LoVo (cell line): ENCODE measurements at places on chromosomes 7 and 10.
A peak's percentile ranks its signal among the peaks of the same experiment; 100 is the strongest.

GRCh38 chr7:27102581-27103442 lies at the start of gene HOXA2:
Gene HOXA2, minus strand, starts transcription at chr7:27102683. Its CDS starts 183 bp downstream, at chr7:27102500.
- DNase-seq: no peak

DNA sequence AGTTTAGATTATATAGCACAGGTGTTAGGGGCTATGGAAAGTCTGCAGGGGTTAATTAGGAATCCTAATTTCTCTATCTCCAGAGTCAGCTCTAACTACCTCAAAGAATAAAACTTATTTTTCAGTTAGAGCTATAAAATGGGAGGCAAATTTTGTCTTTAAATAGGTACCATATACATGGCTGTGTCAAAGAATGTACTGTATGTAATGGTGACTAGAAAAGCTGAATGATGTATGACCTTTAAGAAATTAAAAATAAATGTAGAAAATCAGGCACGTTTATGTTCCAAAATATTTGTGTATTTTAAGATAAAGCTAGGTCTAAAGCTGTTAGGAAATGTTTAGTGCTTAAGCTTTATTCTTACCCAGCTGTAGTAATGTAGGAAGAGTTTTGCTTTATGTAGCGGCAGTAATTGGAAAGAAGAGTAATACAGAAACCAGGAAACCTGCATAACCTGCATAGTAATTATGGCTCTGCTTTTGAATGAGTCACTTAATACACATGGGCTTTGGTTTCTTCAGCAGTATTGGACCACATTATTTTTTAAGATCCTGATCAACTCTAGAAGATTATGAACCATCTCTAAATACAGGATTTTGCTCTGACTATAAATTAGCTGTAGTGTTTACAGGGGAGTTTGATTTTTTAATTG lies 85.0 kb downstream of the KMT2E start:
- DNase-seq: no peak

DNA sequence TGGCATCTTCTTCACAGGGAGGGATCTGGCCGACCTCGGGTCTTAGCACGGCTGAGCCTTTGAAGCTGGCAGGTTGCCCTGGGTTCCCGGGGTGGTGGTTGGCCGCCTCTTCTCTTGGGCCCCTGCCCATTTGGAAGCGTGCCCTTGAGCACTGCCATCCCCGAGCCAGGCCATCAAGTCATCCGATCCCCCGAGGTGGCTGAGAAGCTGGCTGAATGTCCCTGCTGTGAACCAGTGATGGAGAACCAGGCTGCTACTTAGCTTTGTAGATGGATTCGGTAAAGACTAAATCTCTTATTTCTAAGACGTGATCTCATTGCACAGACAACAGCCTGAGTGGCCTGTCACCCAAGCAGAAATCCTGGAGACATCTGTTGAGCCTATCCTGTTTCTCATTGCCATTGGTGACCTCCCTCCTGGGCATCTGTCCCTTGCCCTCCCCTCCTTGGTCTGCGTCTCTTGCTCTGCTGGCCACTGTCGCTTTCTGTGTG lies 74.3 kb downstream of the GRK5 start:
- DNase-seq: peak; percentile 46

DNA sequence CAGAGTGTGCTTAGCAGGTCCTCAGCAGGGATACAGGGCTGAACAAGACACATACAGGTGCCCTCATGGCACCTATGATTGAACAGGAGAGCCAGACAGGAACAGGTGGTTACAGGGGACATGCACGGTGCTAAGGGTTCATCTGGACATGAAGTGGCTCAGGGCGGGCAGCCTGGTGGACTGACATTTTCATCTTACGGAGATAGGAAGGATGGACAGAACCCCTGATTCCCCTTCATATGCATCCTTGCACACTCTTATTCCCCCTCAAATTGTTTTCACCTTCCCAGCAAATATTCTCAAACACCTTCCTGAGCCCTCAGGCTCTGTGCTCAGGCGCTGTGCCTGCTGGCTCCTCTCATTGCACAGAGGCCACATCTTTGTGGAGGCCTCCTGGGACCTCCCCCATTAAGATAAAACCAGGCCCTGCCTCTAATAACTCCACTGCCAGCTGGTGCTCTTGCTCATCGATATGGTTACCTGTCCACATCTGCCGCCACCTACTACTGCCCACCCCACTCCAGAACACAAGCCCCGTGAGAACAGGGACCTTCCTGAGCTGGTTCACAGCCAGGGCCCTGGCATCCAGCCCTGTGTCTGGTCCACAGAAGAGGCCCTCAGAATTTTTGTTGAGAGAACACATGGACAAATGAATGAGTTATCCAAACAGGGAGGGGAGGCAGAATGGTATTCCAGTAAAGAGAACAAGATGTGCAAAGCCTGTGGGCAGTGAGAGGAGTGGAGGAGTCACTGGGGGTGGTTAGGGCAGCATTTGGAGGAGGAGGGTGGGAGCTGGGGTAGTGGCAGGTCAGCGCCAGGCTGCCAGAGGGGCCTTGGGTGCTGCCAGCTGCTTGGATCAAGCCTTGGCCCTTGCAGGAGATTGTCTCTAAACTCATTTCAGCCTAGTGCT lies 68.9 kb upstream of the AQP1 start:
- no peak for DNase-seq

GRCh38 chr7:52741670-52742290 lies 293.7 kb upstream of the POM121L12 start:
- DNase-seq: no peak

DNA sequence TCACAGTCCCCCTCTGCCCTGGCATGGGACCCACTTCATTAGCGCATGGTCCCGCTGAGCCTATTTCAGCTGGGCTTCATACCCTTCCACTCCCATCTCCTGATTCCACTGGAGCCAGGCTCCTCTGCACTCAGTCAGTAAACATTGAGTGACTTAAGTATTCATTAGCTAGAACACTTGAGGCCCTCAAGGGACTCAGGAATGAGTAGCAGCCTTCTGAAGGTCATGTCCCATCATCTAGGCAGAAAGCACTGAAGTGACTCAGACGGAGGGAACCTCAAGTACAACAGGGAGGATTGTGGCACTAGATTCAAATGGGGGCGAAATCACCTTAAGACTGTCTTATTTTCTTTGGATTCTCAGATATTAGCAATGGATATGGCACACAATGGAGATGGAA lies 186.6 kb upstream of the INHBA start:
- DNase-seq: no peak

DNA sequence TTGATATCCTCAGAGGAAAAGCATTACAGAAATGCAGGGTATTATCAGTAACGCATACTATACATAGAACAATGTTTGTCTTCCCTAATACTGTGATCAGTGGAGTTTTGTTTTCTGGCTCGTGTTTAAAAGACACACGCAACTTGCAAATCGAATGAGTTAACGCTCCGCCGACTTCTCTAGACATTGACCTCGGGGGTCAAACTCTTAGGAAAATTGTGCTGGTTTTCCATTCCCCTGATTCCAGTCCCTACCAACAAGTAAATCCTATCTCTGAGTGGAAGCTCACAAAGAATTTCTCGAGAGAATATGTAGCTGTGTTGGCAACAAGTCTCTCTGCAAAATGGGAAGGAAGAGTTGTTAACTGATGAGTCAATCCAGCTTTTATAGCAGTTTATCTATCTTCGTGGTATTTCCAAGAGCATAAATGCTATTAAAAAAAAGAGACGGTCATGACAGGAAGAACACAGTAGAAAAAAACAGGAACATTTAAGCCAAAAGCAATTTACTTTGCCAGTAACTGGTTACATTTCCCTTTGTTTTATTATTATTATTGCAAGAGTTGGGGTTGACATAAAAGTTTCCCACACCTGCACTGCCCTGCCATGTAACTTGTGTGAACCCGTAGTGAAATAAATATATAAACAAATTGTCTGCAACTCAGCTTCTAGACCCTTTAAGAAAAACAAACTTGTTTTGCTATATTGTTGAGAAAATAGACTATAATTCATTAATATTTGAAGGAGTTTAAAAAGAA lies 144.4 kb downstream of the ARID5B start:
- DNase-seq: peak; percentile 81

GRCh38 chr7:49845626-49846025 lies 72.2 kb downstream of the VWC2 start:
- no peak for DNase-seq

- no peak for DNase-seq
Observed at GRCh38 chr7:77985974-77986339, 187.4 kb downstream of the PHTF2 start.

DNA sequence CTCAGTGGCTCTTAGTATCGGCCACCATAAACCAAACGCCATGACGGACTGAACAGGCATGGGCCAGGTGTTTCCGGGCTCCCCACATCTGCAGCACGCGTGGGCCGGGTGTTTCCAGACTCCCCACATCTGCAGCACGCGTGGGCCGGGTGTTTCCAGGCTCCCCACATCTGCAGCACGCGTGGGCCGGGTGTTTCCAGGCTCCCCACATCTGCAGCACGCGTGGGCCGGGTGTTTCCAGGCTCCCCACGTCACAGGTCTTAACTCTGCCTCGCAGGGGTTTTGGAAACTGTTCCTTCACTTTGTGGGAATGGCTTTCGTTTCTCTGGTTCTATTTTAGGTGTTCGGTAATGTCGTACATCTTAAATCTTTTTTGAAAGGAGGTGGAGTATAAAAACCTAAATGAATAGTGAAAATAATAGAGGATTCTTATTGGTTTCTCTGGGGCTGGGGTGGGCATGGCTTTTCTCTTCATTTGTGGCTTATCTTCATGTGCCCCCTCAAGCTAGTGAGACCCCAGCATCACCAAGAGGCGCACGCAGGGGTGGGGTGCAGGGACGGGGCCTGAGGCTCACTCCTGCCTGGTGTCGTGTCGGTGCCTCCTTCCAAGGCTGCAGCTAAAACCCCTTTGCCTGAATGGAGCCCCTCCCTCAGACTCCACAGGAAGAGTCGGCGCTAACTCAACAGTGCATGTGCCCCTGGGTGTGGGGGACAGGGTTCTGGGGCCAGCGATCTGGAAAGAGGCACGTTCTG lies 126.3 kb downstream of the WDR37 start:
- DNase-seq: no peak

GRCh38 chr10:13000431-13000830 lies 1.1 kb downstream of the CCDC3 start:
- peak; percentile 8 for DNase-seq

GRCh38 chr10:130453721-130454542 lies 317.7 kb downstream of the GLRX3 start:
- no peak for DNase-seq

DNA sequence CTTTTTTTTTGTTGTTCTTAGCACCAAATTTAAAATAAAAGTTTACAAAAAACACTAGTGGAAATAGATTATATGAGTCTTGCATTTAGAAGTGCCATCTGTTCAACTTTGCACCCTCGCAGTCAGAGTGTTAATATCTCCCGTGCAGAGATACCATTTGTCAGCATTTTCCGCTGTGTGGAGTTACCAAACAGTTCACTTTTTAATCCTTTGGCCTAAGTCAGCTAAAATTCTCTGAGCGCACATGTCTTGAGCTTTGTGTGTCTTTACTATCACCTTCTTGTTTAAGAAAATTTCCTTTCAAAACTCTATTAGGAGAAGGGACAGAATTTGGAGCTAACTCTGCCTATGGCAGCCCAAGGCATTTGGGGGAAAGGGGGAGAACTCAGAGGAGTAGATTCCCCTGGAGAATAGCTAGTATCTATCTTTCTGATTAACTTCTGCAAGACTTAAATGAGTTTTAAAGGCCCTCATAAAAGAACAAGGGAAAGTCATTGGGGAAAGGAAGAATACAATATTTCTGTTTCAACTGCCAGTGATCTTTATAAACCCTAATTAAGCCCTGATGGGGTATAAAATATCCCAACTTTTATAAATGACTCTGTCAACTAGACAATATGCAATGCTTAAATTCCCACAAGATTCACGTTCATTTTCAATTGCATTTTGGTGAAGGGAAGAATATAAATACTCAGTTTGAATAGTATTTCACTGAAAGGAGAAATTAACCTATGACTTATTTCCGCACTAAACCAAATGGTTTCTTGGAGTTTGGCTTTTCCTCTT lies 114.9 kb upstream of the RAB11FIP2 start:
- DNase-seq: no peak

GRCh38 chr10:103547391-103547946 lies 54.0 kb downstream of the NEURL1 start:
- DNase-seq: no peak

DNA sequence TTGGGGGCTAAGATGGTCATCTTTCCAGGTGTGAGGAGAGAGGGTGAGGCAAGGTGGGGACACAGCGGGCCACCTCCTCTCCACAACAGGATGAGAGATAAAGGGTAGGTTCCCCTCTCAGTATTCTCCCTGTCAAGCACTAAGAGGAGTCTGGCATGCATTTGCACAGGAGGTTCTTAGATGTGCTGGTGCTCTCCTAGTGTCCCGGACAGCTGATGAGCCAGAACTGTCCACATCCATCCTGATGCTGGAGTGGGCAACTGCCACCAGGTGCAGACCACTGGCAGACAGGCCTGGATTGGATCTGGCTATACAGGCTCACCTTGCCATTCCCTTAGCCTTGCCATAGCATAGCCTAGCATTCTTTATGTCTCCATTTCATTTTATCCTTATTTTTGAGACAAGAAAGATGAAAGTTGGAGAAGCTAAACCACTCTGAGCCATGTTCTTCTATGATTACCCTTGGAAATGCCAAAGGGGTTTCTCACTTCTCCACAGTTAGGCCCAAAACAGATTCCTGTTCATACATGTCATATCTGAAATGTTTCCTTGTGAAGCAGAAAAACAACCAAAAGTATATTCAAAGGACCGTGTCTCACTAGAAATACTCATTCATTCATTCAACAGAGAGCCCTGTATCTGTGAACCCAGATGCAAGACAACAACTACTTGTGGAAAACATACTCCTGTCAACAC lies 48.8 kb upstream of the ANTXRL start:
- no peak for DNase-seq

- DNase-seq: peak; percentile 23
Observed at GRCh38 chr7:75842836-75843446, 29.3 kb upstream of the CCL24 start.

GRCh38 chr10:101215397-101216206 lies 13.7 kb downstream of the LBX1 start:
- no peak for DNase-seq
